ENCODE measurements at places on chromosomes 7 and 10. TPM values are rescaled to one million over a fixed set of nuclear protein-coding genes. Genes with fewer than 3 reads are reported as not detected.

DNA sequence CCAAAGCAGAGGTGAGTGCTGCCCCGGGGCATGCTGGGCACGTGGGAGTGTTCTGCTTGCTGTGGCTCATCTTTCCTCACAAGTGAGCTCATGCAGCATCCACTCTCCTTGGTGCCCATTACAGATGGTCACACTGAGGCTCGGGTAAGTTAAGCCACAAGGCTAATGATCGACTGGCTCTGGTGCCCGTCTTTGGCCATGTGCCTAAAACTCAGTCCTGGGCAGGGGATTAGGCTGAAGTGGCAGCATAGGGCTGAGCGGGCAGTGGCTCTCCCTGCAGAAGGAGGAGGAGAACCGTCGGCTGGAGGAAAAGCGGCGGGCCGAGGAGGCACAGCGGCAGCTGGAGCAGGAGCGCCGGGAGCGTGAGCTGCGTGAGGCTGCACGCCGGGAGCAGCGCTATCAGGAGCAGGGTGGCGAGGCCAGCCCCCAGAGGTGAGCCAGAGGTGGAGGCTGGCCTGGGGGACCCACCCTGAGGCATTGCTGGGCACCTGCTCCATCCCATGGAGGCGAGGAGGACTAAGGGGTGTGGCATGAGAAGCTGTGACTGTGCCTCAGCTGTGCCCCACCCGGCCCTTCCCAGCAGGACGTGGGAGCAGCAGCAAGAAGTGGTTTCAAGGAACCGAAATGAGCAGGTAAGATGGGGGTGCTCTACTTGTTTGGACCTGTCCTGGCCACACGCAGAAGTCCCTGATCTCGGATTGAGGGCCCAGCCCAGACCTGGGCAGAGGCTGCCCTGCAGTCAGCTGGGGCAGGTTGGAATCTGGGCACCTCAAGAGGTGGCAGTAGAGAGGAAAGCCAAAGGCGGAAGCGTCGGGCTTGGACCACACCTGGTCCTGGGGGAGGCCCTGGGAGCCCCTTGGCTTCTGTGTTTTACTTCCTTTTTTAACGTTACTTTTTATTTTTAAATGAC, 7.3 kb downstream of the PGAM2 start:
- no peak for DNase-seq

GRCh38 chr10:48640326-48640725, 35.5 kb upstream of the ARHGAP22 start:
- no peak for DNase-seq

- DNase-seq, result no peak
Measured at GRCh38 chr7:18503126-18503866, 7.7 kb downstream of the HDAC9 start.

GRCh38 chr10:99888622-99889021, 106.2 kb downstream of the ABCC2 start:
- DNase-seq, result no peak

- DNase-seq, result no peak
Measured at GRCh38 chr7:139451638-139452037, 31.8 kb downstream of the KLRG2 start.

DNA sequence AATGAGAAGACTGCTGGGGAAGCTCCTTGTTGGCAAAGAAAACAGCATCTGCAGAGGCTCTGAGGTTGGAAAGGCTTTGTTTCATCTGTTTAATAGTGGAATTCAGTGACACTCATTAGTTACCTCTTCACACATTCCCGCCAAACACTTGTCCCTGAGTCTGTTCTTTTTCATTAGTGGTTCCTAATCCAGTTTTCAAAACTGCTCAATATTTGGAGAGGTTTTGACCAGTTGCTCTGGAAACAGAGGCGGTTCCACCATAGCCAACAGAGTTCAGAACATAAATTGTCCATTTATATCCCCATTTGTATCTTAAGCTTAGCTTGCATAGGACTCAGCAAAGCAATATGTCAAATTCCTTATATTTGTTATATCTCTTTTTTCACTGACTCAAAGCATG, 754.6 kb downstream of the AUTS2 start:
- DNase-seq, result no peak

GRCh38 chr7:25249772-25250171, 21.5 kb upstream of the NPVF start:
- no peak for DNase-seq

DNA sequence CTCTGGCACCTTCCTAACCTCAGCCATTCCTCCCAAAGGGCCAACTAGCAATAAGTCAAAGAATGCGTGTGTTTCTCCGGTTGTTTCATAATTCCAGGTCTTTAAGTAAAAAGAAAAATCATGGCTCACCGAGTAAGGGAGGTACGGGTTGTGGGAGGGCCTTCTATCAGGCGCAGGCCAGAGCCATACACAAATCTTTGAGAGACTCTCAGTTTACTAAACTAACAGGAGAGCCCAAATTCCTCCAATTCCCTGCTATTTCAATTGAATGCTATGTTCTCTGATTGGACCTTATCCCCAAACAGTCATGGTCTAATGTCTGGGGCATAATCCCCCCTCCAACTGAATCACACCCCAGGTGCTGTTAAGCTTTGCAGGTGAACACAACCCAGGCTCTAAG, 26.2 kb upstream of the SLF2 start:
- DNase-seq, result no peak

DNA sequence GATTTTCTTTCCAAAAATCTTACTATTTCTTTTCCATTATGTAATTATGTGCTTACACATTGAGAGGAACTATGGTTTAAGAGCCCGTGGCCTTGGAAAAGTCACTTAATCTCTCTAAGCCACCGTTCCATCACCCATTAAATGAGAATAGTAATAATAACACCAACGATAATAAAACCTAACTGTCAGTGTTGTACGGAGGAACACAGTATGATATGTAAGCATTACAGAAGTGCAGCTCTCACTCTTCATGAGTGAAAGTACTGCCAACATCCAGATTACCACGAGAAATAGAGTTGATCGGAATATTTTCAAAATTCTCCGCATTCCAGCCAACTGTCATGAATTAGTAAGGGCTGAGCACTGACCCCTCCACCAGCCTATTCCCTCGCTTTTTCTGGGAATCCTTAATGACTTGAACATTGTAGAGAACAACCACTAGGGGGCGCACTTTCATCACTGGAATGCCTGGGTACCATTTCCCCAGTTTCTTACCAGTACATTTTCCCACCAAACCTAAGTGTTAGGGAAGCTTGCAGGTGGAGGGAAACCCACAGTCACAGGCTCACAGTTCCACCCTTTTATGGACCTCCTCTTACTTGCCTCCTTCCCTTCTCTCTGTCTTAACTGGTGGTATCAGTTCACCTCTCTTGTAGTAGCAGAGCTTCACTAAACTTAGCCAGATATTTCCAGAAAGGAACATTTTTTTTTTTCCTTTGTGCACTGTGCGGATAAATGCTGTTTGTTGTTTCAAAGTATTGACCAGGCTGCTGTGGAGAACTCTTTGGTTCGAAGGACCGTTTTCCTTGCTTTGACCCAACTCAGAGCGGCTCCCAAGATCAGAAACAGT, 27.8 kb downstream of the NKX2-3 start:
- DNase-seq, result peak; percentile 30

- DNase-seq, result peak; percentile 99
Measured at GRCh38 chr10:114632869-114633715, 25.0 kb downstream of the ABLIM1 start.

DNA sequence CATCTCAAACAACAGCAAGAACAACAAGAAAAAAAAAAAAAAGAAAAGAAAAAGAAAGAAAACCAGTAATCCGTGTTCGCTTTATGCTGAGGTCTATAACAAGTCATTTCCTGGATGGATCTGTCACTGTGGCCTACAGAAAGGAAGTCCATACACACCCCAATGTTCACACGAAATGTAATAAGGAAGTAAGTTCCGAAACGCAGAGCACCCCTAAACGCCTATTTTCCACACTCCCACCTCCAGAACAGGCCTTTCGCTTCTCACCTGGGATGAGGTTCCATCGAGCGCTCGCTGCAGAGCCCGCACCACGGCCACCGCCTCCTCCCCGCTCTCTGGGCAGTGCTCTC, 735 bp downstream of the ZNF394 start:
- DNase-seq, result peak; percentile 10

GRCh38 chr10:17703706-17704105, 48.3 kb upstream of the TMEM236 start:
- DNase-seq, result no peak

DNA sequence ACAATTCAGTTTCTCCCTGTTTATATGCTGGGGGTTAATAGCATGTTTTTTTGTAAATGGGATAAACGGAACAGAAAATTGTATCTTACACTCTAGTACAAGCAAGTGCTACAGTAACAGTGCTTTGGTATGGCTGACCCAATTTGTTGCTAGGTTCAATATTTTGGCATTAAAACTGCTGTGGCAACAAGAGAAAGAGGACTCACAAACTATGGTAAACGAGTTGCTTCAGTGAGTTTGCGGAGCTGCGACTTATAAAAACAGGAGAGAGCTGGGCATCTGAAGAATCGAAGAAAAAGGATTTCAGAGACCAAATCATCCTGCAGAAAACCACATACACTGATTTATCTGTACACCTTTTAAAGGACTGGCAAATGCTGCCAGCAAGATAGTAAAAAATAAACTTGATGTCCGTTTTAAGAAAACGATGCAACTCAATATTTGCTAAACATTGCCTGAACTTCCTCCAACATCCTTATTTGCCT, 2.2 kb downstream of the GLUD1 start:
- DNase-seq, result peak; percentile 86

DNA sequence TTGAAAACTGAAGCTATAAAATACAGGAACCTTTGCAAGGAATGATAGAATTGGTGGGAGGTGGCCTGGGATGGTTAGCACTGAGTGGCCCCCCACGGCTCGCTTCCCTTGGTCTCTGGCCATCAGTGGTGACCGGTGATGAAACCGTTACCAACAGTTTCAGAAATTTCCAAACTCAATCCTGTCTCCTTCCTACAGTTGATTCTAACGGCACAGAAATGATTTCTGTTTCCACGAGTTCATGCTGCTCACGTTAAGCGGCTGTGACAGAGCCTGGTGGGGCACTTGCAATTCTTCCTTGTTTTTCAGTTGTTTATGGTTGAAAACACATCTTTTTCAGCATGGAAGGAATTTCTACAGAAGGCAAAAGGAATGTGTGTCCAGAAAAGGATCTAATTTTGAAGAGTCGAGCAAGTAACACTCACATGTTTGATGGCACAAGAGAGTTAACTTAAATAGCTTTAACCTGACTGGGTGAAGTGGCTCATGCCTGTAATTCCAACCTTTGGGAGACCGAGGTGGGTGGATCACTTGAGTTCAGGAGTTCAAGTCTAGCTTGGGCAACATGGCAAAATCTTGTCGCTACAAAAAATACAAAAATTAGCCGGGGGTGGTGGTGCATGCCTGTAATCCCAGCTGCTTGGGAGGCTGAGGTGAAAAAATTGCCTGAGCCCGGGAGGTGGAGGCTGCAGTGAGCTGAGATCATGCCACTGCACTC, 100.1 kb downstream of the DNAJB6 start:
- no peak for DNase-seq

- no peak for DNase-seq
Measured at GRCh38 chr7:25386311-25386744, 158.0 kb upstream of the NPVF start.

DNA sequence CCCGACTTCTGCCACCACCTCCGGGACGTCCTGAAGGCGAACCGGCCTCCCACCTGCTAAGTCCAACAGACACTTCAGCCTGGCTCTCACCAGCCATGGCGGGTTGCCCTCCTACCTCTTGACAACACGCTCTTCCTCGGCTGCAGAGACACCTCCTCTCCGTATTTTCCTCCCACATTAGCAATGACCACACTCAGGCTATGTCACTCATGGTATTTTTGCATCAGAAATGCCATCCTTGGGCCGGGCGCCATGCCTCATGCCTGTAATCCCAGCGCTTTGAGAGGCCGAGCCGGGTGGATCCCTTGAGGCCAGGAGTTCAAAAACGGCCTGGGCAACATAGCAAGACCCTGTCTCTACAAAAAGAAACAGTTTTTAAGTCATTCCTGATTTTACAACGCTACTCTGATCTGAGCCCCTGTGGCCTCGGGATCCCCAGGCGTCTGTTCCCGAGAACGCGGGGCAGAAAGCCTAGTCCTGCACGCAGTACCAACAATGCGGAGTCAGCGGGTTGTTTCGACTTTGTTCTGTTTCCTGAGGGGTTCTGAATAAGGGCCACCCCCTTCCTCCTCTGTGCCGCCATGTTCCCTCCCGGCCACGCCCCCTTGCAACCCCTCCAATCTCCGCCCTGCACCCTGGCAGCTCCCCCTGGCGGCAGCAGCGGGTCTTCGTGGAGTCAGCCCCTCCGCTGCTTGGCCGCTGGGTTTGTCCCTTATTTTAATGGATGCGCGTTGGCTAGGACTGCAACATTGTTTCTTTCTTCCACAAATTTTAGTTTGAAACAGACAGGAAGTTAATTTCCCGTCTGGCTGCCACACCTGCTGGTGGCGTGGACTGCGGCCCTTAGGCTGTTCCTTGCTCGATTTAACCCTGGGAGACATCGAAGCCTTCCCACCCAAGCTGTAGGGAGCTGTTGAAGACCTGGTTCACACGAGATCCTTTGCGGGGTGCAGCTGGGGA, 9.7 kb upstream of the ZFAND2A start:
- DNase-seq, result peak; percentile 46

DNA sequence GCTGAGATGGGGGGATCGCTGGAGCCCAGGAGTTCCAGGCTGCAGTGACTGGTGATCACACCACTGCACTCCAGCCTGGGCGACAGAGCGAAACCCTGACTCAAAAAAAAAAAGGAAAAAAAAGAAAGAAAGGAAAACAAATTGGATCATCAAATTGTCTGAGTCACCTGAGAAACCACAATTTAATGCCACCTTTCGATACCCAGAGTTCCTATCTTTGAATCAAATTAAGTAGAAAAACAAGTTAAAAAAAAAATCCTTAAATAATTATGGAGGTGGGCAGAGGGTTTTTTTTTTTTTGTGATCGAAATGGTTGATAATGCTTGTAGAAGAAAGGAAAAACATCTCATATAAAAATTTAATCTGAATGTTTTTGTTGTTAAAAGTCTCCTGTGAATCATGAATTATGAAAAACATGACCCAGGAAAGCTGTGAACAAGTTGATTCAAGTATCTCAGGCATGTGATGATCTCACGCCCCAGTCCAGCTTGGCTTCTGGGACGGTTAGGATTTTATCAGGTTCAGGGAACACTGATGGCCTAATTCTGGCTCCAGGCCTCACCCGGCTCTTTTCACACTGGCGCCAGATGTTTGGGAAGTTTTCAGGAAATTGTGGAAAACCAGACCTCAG, 25.3 kb upstream of the CUX1 start:
- DNase-seq, result peak; percentile 85

GRCh38 chr7:148535217-148535616, 55.3 kb upstream of the C7orf33 start:
- DNase-seq, result peak; percentile 23

The OR2A12 gene
- total RNA-seq, result not detected

The TAS2R3 gene
- total RNA-seq, result not detected

The TMEM184A gene
- 2.6 TPM for total RNA-seq

The CRTAC1 gene
- 0.17 TPM for total RNA-seq

The TUBB8 gene
- total RNA-seq, result not detected

The TFR2 gene
- 1.0 TPM for total RNA-seq

The PRPS1L1 gene
- total RNA-seq, result not detected

The MRLN gene
- total RNA-seq, result not detected

The HYAL4 gene
- total RNA-seq, result not detected
